Fibroblast of skin of left quadriceps (primary cell): ENCODE measurements at places on chromosomes 12 and 14.

GRCh38 chr14:95250936-95251335, 68.8 kb downstream of the CLMN start:
- DNase-seq: no peak

DNA sequence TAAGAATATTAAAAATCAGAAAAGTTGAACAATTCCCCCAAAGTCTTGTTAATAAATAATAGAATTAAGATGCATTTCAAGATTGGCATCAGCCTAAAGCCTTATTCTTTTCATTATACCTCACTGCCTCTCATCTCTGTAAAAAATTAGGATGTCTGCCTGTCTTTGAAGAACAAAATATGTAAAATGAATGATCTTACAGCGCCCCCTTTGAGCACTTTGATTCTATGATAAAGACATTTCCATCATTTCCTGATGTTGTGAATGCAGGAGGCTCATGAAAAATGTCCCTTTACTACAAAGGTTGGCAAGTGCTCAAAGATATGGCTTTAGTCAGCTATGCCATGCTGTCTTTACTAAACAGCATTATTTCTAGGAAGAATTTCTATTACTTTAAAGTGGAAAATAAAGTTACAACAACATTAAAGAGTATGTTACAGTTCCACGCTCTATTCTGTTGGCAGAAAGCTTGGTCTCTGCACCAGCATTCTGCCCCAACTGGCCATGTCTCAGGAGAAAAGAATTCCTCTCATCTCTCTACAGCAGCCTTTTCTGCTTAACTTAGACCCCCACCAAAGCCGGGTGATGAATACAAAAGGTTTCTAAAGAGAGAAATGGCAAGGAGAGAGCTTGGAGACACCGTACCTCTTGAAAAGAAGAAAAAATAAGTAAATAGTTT, 95.1 kb downstream of the LLPH start:
- DNase-seq: peak; percentile 65

- no peak for DNase-seq
These were observed 292.3 kb downstream of the TMEM117 start for GRCh38 chr12:44127966-44128710.

GRCh38 chr14:23382276-23382675, 5.4 kb downstream of the CMTM5 start:
- DNase-seq: no peak

DNA sequence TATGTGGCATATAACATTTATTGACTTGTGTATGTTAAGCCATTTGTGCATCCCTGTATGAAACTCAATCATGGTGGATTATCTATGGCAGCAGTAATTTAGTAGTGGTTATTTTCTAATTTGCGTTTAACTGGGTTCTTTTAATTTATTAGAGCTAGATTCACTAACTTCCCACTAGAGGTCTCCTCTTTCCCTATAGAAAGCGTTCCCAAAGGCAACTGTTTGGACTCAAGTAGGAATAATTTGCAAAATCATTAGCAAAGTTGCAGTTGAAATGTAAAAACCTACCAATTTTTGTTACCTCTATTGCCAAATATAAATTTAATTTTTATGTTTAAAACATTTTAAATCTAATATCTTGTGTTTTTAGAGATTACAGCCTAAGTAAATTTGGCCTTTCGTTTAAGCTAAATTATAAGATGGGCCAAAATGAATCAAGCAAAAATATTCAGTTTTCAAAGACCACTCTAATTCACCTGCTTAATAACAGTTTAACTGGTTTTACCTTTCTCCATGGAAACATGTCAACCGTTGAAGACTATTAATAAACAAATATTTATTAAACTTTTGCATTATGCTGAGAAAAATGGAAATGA, 6.0 kb downstream of the DMAC2L start:
- DNase-seq: no peak

- DNase-seq: no peak
These were observed 70.4 kb downstream of the ARL6IP4 start for GRCh38 chr12:123050913-123051312.

- no peak for DNase-seq
These were observed 666.5 kb downstream of the SLC16A7 start for GRCh38 chr12:60262378-60262777.

DNA sequence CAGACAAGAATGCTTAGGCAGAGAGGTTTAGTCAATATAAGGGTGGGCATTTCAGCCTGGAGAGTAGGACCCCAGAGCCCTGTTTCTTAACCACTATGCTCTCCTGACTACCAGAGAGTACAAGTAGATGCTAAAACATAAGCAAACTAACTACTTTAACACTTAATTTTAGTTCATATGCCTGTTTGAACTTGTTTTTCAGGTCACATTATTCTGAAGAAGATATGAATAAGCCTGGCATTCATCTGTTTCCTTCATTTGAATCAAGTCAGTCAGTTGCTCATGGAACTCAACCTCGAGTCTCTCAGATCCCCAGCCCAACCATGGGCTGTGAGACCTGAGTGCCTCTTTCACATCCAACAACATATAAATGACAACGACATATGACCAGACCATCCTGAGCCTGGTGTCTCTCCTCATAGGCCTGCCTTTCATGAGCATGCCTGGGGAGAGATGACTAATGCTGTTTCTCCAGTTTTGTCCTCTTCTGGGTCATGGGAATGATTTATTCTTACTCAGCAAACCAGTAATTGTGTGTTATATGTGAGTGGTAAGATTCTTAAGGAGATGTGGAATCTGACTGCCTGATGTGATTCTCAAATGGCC, 251.1 kb upstream of the BTG1 start:
- peak; percentile 20 for DNase-seq

DNA sequence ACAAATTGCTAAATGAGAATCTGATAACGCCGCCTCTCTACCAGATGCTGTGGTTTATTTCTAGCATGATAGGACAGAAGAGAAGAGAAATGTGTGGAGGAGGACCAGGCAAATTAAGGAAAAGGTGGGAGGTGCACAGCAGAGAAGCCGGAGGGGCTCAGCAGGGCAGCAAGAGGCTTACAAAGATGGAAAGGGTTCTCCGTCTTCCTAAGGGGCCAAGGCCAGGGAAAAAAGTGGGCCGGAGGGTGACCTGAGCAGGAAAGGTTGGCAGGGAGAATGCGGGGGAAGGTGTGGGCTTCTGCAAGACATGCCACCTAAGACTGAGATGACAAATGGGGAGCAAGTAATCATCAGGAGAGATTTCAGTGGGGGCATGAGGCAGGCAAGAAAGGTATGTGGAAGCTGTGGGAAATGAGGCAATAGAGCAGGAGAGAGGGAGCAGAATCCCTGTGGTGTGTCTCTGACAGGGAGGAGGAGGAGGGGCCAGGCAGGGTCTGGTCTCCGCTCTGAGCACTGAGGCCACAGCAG, 18.7 kb downstream of the MANSC1 start:
- no peak for DNase-seq

DNA sequence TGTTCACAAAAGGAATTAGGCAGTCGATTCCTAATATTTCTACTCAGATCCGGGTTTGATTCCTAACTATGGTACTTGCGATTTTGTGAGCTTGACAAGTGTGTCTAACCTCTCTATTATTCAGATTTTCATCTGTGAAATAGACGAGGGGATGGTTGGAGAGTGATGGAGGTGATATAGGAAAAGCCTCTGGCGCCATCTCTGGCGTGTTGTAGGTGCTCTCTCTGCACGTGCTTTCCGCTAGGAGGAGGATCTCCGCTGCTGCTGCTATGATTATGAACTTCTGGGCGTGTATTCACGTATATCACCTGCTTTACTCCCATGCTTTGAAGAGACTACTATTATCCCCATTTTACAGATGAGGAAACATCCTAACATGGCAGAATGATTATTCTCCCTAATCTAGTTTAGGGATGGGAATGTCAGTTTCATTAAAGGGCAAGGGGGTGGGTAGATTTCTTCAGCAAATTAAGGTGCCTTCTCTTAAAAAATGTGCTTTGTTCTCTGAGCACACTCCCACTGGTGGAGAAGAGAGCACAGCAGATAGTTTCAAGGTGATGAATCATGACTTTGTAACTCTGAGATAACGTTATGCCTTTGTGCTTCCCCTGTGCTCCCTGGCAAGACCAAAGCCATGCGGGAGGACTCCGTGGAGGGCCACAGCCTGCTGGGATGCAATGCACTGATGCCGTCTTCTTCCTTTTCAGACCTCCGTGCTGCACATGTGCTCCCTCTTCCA, 97.1 kb downstream of the PRIMA1 start:
- no peak for DNase-seq

- DNase-seq: peak; percentile 25
These were observed 38.4 kb downstream of the WASHC3 start for GRCh38 chr12:102023343-102023930.

GRCh38 chr12:11774821-11775220, 125.3 kb downstream of the ETV6 start:
- no peak for DNase-seq

- no peak for DNase-seq
These were observed 6.4 kb upstream of the SIX6 start for GRCh38 chr14:60502541-60502940.

- no peak for DNase-seq
These were observed 32.0 kb upstream of the ABCC9 start for GRCh38 chr12:21973221-21973620.

- DNase-seq: no peak
These were observed 44.6 kb downstream of the TRAFD1 start for GRCh38 chr12:112169966-112170365.

DNA sequence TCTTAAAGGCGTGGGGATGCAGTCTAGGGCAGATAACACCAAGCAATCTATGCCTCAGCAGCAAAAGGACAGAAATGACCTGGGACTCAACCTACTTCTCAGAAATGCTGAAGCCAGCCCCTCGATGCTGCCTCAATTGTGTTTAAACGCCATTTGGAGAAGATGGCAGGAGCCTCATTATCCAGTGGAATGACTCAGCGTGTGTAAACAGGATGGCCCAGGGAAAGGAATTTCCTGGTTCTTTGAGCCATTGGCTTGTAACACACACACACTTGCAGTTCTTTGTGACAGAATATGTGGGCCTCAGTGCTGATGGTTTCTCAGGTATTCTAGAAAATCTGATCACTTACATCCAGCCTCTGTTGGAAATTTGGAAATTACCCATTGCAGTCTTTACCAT, 154.3 kb downstream of the NTF3 start:
- peak; percentile 41 for DNase-seq

GRCh38 chr12:7668171-7668570, 2.5 kb upstream of the APOBEC1 start:
- no peak for DNase-seq

DNA sequence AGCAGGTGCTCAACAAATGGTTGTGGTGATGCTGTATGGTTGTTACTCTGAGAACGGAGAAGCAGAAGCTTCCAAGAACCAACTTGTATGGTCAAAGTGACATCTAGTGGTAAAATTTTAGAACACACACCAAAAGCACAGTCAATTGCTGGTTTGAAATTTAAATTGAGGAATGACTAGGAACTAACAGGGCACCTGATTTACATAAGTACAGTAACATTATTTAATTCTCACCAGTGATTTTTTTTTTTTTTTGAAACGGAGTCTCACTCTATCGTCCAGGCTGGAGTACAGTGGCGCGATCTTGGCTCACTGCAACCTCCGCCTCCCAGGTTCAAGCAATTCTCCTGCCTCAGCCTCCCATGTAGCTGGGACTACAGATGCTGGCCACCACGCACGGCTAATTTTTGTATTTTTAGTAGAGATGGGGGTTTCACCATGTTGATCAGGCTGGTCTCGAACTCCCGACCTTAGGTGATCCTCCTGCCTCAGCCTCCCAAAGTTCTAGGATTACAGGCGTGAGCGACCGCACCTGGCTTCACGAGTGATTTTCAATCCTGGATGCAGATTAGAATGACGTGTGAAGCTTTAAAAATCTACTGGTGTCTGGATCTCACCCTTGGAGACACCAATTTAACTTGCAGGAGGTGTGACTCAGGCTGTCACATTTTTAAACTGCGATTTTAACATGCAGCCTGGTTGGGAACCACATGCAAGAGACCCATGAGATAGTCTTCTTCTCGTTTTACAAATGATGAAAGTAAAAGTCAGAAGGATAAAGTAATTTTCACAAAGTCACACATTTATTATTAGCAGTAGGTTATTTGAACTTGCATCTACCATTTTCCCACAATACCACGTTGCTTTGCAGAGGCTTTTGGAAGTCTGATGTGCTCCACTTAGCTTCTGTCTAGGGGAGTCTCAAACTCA, 14.1 kb upstream of the NUMB start:
- peak; percentile 43 for DNase-seq

DNA sequence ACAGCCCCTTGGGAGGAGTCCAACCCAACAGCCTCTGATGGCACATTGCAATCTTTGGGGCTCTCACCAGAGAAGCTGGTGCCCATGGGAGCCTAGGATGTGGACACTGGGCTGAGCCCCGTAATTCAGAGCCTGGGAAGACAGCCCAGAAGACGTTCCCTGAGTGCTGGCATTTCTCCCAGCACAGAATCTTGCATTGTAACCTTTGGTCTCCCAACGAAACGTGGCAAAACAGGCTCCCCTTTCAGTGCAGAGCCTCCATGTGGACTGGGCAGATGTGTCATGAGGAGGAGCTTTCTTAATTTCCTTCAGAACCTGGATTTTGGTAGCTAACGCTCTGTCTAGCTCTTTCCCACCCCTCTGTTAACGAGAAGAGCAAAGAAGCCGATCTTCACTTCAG, 26.3 kb downstream of the BATF start:
- DNase-seq: no peak

GRCh38 chr12:12791756-12792369, 6.4 kb downstream of the APOLD1 start:
- no peak for DNase-seq

DNA sequence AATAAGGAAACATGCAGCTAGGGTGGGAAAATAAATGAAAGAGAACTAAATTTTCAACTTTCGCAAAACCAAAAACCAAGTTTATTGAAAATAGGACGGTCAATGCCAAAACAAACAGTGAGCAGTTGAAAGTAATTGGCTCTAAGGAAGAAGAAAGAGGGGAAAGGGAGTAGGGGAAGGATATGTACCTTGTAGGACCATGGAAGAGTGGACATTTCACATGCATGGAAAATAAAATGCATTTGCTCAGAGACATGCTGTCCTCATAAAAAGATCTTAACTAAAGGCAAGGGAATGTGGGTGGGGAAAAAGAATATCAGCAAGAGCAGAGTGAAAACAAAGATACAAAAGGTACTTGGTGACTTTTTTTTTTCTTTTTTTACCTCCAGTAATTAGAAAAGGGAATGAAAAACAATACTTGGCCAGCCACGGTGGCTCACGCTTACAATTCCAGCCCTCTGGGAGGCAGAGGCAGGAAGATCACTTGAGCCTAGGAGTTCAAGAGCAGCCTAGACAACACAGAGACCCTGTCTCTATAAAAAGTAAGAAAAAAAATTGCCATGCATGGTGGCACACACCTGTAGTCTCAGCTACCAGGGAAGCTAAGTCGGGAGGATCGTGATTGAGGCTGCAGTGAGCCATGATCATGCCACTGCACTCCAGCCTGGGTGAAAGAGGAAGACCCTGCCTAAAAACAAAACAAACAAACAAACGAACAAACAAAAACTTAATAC, 6.6 kb downstream of the TXNDC16 start:
- no peak for DNase-seq

- DNase-seq: no peak
These were observed 14.1 kb downstream of the ZFHX2 start for GRCh38 chr14:23537351-23538049.
